Cerebellar nuclear complex (tissue), 1 donor: ENCODE measurements at places on chromosomes 3 and 15.

DNA sequence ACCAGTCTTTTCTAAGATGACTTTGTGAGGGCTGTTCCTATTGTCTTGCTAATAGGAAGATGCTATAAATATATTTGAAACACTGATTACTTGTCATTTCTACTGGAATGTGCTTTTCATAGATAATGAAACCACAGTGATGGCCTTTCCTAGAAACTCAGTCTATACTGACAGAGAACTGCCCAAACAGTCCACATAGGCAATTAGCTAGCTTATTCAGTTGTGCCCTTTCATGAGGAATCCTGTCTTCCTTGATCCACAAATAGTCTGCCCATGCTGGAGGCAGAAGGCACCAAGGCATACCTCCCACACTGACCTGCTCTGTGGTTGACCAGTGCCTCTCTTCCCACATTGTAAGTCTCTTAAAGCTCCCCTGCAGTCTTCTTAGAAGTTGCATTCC is 135.9 kb downstream of the CMSS1 start:
- DNase-seq: no peak

DNA sequence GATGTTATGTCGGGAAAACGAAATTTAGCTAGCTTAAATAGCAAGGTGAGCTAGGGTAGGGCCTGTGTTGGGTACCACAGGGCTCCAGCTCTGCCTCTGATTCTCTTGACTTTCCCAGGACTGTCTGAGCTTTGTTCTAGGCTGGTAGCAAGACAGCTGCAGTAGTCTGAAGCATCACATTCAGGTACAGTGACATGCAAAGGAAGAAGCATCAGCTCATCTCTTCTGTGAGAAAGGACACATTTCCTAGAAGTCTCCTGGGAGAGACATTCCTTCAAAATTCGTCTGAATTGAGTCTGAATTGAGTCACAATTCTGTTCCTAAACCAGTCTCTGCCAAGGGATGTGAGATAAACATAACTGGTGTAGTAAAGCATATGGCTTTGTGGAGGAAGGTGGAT is 8.5 kb upstream of the UBXN7 start:
- no peak for DNase-seq

DNA sequence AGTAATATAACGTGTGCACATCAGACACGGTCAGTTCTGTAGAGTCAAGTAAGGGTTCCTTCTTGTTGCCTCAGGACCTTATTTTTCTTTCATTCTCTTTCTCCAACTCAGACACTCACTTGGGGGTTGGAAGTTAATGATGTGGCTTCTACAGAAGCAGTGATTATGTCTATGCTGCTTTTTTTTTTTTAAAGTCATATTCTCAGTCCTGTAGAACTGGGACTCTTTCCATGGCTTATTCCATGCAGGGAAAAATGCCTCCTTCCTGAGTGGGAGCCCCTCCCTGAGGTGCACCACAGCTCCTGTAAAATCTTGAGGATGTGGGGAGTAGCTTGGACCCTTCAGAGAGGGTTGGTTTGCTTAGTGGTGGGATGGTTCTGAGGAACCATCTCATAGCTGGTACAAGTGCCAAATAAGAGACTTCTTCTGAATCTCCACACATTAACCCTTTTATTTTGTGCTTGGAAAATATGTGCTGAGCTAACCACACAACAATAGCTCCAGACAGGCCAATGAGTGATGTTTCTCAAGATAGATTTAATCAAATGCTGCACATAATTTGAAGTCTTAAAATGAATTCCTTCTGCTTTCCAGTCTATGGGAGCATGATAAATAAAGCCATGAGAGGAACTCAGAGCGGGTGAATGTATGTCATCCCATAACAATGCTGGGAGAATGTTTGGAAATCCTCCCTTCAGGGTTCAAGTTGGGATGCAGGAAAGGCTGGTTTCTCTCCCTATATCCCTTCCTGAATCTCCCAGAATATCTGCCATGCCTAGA is 23.3 kb upstream of the FSTL1 start:
- no peak for DNase-seq

DNA sequence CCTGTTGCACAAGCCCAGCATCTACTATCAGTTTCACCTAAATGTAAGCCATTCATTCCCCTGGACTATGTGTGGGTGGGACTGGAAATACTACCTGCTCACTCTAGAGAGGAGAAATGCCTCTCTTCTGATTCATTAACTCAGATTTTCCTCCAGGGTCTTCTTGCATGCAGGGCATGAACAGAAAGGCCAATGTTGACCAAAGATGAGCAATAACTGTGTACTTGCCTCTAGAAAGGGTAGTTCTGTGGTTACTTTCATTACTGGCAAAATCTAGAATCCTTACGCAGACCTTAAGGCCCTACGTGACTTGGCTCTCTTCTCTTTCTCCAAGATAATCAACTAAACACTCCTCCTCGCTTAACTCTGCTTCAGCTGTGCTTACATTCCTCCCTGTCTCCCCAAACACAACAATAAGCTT is 81.4 kb upstream of the PSMD6 start:
- DNase-seq: no peak

GRCh38 chr3:127162947-127163645 is 29.8 kb upstream of the PRR23E start:
- DNase-seq: no peak

- DNase-seq: no peak
Measured at GRCh38 chr3:38630606-38631005, 18.9 kb downstream of the SCN5A start.

GRCh38 chr3:151483488-151483887 is 22.6 kb upstream of the IGSF10 start:
- DNase-seq: no peak

- no peak for DNase-seq
Measured at GRCh38 chr15:89002281-89002761, 85.9 kb upstream of the ABHD2 start.

GRCh38 chr3:71451812-71452211 is 131.7 kb downstream of the FOXP1 start:
- no peak for DNase-seq

- no peak for DNase-seq
Measured at GRCh38 chr15:26073430-26074333, 210.6 kb upstream of the ATP10A start.

DNA sequence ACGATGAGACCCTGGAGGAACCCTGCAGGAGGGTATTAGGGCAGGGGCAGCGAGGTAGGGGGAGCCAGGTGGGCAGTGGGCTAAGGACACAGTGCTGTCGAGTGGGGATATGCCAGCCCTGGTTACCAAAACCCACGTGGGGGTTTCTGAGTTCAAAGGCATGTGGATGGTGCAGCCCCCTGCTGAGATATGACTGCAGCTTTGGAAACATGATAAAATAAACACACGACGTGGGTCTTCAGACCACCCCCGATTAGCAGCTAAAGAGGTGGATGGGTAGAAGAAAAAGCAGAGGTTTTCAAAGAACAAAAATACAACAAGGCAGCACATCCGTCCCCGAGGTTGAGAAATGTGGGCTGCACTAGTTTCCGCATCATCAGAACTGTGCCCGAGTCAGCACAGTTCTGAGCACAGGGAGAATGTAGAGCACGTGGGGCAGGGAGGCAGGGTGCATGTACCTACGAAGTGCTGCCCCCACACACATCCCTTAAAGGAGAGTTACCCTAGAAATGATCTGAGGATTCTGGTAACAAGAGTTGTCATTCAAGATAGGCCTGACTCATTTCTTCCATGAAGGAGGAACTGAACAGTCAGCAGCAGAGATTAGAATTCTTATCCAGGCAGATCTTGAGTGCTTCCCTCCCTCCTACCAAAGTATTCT is 121.3 kb downstream of the RPLP1 start:
- DNase-seq: no peak

- no peak for DNase-seq
Measured at GRCh38 chr3:42745776-42746454, 27.1 kb downstream of the CCDC13 start.
